ENCODE measurements at places on chromosomes 2 and 18.

- no peak for DNase-seq
Measured at GRCh38 chr2:22153931-22154613, 1030.3 kb downstream of the TDRD15 start.

- DNase-seq: no peak
Measured at GRCh38 chr18:3816610-3817363, 366.8 kb downstream of the TGIF1 start.

GRCh38 chr18:58263055-58263957, 219.3 kb downstream of the NEDD4L start:
- no peak for DNase-seq

GRCh38 chr2:99422599-99422998, 67.2 kb downstream of the REV1 start:
- no peak for DNase-seq

DNA sequence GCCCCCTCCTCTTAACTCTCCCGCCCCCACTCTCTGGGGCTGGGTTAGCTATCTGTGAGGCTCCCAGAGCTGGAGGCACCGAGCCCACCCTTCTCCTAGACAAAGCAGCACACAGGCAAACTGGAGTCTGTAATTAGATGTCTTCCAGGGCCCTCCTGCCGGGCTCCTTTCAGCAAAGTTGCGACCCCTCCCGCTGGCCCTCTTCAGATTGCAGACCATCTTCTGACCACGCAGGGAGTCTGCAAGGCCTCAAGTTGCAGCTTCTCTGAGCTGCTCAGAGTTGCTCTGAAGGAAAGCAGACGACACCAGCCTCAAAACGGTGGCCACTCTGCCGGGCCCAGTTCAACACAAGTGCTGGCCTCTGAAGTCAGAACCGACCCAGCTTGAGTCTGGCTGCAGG, 228.4 kb upstream of the COPS8 start:
- DNase-seq: no peak

- DNase-seq: no peak
Measured at GRCh38 chr2:195520671-195521155, 136.3 kb upstream of the SLC39A10 start.

DNA sequence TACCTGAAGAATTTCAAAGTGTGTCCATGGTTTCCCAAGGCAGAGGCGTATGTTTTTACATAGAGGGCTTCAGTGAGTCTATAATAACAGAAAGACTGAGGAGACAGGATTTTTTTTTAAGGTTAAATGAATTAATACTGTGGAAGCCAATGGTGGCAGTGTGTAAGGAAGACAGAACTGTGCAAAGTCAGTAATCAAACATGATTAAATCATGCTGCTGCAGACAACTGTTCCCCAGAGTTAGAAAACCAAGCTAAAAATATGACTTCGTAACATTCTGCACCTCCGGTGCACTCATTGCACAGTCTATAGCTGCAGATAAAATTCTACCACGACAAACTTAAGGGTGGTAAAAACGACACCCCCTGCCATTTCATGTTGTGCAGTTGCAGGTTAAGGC, 309.6 kb upstream of the TRIB2 start:
- no peak for DNase-seq

- no peak for DNase-seq
Measured at GRCh38 chr18:12882453-12883371, 1.3 kb downstream of the PTPN2 start.

DNA sequence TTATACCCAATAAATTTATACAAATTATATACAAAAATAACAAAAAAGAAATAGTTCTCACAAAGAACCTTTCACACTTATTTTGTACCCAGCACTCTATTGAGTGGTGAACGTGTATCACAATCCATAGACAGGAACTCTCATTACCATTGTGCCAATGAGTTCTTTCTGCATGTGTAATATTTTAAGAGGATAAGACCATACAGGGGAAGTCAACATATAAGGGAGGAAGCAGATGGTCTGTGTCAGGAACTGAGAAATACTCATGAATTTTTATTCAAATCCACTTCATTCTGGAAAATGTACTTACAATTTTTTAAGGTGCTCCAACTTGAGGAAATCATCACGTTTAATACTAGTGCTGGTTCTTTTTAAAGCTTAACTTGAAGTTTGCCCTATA, 27.1 kb upstream of the ELOA2 start:
- no peak for DNase-seq

DNA sequence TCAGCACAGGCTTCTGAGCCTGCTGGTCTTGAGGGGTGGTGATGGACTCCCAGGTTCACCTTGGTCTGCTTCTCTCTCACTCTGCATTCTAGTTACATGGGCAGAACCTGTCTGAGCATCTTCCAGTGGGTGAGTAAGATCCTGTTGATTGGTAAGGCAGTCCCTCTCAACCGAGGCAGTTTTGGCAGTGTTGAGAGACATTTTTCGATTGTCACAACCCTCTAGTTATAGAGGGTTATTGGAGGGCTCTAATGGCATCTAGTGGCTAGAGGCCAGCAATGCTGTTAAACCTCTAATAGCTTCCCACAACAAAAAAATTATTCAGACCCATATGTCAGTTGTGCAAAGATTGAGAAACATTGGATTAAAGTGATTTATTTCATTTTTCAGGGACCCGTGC, 9.3 kb upstream of the MGAT5 start:
- no peak for DNase-seq
